Activated T-cell treated with anti-CD3 and anti-CD28 coated beads, Interleukin-2, amount 50 U/mL, for 48 hours (primary cell): ENCODE measurements at places on chromosomes 3 and 15.

DNA sequence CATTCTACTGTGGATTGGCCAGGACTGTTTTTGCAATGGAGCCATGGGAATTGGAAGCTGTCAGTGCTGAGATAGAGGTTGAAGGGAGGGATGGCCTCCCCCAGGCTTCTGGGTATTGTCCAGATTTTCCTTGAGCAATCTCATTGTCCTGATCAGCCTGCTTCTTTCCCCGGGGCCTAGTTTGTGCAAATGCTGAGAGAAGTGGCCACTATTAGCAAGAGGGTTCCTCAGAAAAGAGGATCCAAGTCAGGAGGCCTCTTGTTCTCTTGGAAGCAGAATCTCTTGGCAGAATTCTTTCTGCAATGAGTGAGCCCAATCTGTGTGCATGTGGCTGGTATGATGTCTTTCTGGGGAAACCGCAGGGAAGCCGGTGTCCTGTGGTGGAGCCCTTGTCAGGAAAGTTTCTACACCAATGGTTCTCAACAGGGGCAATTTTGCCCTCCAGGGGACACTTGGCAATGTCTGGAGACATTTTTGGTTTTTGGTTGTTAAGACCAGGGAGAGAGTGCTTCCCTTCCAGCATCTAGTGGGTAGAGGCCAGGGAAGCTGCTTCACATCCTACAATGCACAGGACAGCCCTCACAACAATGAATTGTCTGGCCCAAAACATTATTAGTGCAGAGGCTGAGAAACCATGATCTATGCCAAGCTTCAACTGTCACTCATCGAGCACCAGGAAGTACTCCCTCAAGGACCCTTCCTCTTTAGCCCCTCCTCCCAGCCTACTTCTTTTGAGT lies 2.0 kb downstream of the LIPC start:
- no peak for DNase-seq

DNA sequence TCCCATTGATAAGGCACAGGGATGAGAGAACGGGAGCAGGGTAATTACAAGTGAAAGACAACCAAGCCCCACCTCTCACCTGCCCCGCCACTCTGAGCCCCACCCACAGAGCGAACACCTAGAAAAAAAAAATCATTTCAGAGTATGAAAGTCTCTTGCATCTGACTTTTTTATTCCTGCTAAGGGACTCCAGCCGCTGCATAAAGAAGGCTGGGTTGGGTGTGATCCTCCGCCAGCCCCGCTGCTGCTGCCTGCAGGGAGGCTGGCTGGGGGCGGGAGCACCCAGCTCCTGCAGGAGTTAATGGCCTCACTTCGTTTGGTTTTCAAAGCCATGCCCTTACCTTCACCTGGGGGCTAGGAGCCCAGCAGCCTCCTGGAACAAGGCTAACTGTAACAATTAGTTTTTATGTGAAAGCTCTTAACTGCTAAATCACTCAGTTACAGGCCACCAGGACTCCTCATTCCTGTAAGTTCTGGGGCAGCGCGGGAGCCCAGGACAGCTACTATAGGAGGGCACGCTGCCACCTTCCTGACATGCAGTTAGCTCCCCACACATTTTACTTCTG lies 78.0 kb upstream of the SNRPA1 start:
- no peak for DNase-seq

- DNase-seq, result no peak
These were observed 262.9 kb downstream of the TIGIT start for GRCh38 chr3:114556657-114557213.

DNA sequence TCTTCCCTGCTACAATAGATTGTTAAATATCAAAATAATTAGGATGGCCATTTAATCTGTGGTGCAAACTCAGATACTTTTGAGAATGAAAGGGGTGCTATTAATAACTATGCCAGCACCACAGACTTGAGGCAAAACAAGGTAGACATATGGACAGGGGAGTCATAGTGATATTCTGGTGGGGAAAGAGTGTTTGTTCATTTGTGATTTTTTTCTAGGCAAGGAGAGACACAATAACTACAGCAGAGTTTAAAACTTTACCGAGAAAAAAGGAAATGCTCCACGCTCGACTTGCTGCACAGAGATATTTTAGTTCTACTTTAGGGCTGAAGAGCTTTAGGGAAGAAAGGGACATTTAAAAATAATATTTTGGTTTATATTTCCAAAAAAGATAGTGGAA lies 611.2 kb upstream of the GRM7 start:
- no peak for DNase-seq

GRCh38 chr3:176739159-176739558 lies 458.1 kb downstream of the TBL1XR1 start:
- no peak for DNase-seq
